Activated naive CD8-positive, alpha-beta T cell treated with anti-CD3 and anti-CD28 coated beads, Interleukin-2, amount 50 U/mL, for 24 hours (primary cell): ENCODE measurements at places on chromosomes 11 and 22.

- no peak overlapping the region for H3K4me3 ChIP-seq
- no peak overlapping the region for H3K27ac ChIP-seq
- H3K27me3 ChIP-seq = no peaks in the 10 kb centered on the region
- DNase-seq = no peak
- no peaks in the 10 kb centered on the region for H3K4me1 ChIP-seq
Measured at GRCh38 chr11:39442177-39442576, 2017.3 kb downstream of the LRRC4C start.

DNA sequence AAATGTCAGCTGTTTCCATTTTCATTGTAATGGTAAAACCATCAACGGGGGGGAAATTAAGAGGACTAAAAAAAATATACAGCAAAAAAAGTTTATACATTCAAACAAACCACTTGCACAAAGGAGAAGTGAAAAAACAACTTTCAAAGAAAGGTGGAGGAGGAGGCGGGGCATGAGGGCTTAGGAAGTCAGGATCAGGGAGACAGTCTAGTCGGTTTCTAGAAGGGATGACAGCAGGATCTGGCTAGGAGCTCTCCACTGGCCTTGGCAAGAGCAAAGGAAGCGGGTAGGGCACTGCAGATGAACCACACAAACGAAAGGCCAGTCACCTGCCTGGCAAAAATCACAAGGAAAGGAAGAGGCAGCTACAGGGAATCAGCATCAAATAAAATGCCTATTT, 31.0 kb downstream of the NAP1L4 start:
- no peak overlapping the region for H3K4me3 ChIP-seq
- H3K27me3 ChIP-seq = no peaks in the 10 kb centered on the region
- H3K4me1 ChIP-seq = peaks cover 16% of the 10 kb centered on the region
- peaks cover 78% of the 10 kb centered on the region for H3K36me3 ChIP-seq
- DNase-seq = no peak
- no peak overlapping the region for H3K27ac ChIP-seq

GRCh38 chr11:69934861-69935494, 115.8 kb upstream of the FGF3 start:
- H3K4me1 ChIP-seq = no peaks in the 10 kb centered on the region
- no peak overlapping the region for H3K27ac ChIP-seq
- H3K27me3 ChIP-seq = peaks cover 9% of the 10 kb centered on the region
- DNase-seq = no peak

DNA sequence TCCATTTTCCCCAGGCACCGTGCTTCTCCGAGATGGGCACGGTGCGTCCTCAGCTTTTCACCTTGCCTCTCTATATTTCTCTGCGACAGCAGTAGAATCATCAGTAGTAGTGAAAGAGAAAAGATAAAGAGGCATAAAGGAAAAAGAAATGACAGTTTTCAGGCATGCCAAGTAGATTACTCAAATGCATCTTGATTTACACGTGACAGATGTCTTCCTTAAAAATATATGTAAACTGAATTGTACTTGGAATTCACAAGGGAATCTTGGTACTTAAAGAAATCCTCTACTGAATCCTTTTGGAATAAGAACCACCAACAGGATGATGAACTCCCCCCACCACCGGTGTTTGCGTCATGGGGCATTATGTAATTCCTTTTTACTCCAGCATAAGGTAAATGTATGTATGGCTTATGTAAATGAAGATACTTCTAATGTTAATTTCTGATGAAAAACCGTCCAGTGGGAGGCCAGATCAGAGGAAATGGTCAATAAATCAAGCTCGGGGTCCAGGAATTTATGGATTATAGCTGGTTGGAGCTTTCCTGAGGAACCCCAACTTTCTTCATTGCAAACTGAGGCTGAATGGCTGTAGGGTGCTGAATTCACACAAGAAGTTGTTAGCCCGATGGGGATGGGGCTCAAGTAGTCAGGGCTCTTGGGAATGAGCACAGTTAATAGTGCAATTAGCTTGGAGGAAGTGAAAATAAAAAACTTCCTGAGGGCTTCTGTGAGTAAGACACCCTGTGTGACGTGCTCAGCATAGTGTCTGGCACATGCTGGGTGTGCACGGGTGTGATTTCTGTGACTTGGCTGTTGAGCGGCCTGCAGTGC, 630.4 kb downstream of the OPCML start:
- no peaks in the 10 kb centered on the region for H3K4me1 ChIP-seq
- DNase-seq = no peak
- no peak overlapping the region for H3K4me3 ChIP-seq
- H3K27ac ChIP-seq = no peak overlapping the region
- no peaks in the 10 kb centered on the region for H3K27me3 ChIP-seq
- no peaks in the 10 kb centered on the region for H3K36me3 ChIP-seq

DNA sequence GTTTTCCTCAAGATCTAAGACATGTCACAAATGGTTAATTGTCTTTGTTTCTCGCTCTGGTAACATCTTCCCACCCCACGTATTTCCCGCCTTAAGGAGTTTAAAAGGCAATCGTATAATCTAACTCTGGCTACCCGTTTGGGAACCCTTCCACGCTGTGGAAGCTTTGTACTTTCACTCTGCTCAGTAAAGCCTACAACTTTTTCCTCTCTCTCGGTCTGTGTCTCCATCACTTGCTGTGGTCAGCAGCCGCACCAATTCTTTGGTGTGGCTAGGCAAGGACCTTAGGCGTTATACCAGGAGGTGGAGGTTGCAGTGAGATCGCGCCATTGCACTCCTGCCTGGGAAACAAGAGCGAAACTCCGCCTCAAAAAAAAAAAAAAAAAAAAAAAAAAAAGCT, 1430.1 kb downstream of the LRRC4C start:
- DNase-seq = no peak
- no peak overlapping the region for H3K4me3 ChIP-seq
- H3K4me1 ChIP-seq = no peaks in the 10 kb centered on the region
- no peak overlapping the region for H3K27ac ChIP-seq
- no peaks in the 10 kb centered on the region for H3K27me3 ChIP-seq

DNA sequence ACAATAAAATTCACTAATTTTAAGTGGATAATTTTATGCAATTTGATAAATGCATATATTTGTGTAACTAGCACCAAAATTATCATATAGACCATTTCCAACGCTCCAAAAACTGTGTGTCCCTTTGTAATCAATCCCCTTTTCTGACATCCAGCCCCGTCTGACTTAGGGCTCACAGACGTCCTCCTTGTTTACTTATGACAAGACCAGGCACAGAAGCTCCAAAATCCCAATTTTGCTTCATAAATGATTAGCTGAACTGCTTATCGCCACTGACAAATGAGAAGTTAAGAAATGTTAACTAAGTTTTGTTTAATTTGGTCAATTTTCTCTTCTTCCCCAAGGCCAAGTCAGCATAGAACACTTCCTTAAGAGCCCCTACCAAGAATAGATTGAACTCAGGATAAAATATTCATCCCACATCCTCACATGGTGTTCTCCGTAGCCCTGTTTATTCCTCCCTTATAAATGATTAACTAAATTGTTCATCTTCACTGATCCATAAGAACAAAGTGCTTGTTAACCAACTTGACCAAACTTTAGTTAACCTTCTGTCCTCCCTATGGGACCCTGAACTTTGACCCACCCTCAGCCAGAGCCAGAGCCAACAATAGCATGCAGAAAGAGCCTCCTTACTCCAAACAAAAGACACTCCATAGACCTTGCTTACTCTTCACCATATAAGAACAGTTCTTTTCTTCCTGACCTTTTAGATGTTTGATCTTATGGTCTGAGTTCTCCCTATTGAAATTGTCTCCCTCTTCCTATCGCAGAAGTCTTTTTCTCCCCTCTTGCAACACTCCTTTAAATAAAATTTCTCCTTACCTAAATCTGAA, 30.8 kb upstream of the GLYAT start:
- no peak overlapping the region for H3K27ac ChIP-seq
- H3K36me3 ChIP-seq = no peaks in the 10 kb centered on the region
- H3K27me3 ChIP-seq = peaks cover 7% of the 10 kb centered on the region

DNA sequence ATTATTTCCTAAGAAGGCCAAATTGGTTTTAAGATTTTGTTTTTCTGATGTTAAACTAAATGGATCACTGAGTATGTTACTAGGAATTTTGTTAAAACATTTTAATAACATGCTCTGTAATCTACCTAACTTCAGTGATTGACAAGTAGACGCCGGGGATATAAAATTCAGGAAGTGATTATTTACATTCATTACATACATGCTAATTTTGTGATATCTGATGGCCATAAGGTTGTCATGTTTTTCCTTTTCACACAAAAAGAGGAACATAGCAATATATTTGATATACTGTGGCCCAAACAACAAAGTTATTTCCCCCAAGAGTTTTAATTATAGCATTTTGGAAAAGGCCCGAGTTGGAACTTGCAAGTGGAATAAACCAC, 12.1 kb downstream of the SCUBE1 start:
- no peak overlapping the region for H3K27ac ChIP-seq
- H3K36me3 ChIP-seq = no peaks in the 10 kb centered on the region
- DNase-seq = no peak
- no peak overlapping the region for H3K4me3 ChIP-seq
- peaks cover 2% of the 10 kb centered on the region for H3K27me3 ChIP-seq
- H3K4me1 ChIP-seq = peaks cover 3% of the 10 kb centered on the region

GRCh38 chr11:33606762-33607161, 93.9 kb downstream of the C11orf91 start:
- no peak for DNase-seq
- H3K36me3 ChIP-seq = no peaks in the 10 kb centered on the region
- peaks cover 4% of the 10 kb centered on the region for H3K27me3 ChIP-seq
- H3K4me3 ChIP-seq = no peak overlapping the region

DNA sequence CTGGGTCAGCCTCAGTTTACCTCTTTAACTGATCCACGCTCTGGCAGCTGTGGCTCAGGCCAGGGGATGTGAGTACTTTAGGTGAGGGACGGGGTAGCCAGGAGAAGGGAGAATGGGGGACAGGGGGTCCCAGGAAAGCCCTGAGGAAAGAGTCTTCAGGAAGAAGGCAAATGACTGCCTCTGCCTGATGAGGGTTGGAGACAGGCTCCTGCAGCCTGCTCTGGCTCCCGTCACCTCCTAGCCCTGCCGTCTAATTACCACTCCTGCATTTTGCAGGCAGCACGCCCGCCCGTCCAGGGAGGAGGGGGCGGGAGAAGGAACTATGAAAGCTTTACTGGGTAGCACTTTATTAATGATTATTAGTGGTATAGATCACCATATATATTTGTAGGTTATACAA, 116.6 kb downstream of the CEP164 start:
- peaks cover 4% of the 10 kb centered on the region for H3K27me3 ChIP-seq
- H3K4me1 ChIP-seq = no peaks in the 10 kb centered on the region
- no peaks in the 10 kb centered on the region for H3K36me3 ChIP-seq
- no peak for DNase-seq
- no peak overlapping the region for H3K4me3 ChIP-seq

DNA sequence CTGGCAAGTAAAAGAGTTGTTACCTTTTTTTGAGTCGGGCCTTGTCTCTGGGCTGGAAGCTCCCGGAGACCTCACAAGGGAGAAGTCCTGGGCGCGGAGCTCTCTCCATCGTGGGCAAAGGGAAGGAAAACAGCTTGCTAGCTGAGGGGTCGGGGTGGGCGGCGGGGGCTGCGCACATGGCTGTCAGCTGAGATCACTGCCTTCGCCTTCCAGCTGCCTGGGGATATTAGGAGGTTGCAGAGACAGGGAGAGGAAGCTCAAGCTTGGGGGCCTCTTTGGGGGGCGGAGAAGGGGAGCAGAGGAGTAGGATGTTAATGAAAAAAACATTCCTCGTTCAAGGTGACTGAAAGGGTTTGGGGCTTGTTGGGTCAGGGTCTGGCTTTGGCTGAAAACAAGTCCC, 49.2 kb upstream of the ALX4 start:
- DNase-seq = no peak
- H3K36me3 ChIP-seq = no peaks in the 10 kb centered on the region
- no peak overlapping the region for H3K27ac ChIP-seq
- H3K4me3 ChIP-seq = no peak overlapping the region
- H3K4me1 ChIP-seq = no peaks in the 10 kb centered on the region

DNA sequence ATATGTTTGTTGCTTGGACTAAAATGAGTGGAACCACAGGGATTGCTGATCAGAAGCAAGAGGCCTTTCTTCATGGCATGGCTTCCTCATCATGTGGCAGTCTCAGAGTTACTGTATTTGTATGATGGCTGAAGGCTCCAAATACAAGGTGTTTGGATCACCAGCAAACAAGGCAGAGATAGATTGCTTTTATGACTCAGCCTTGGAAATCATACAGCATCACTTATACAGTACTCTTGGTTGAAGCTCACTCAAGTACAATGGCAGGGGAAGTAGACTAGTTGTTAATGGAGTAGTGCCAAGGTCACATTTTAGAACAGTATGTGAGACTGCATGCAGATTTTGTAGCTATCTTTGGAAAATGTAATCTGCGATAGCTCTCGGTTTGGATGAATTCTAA, 16.6 kb downstream of the CAPRIN1 start:
- DNase-seq = no peak
- H3K27ac ChIP-seq = peak overlapping the region; percentile 57
- no peaks in the 10 kb centered on the region for H3K27me3 ChIP-seq
- no peak overlapping the region for H3K4me3 ChIP-seq
- H3K4me1 ChIP-seq = peaks cover 64% of the 10 kb centered on the region

DNA sequence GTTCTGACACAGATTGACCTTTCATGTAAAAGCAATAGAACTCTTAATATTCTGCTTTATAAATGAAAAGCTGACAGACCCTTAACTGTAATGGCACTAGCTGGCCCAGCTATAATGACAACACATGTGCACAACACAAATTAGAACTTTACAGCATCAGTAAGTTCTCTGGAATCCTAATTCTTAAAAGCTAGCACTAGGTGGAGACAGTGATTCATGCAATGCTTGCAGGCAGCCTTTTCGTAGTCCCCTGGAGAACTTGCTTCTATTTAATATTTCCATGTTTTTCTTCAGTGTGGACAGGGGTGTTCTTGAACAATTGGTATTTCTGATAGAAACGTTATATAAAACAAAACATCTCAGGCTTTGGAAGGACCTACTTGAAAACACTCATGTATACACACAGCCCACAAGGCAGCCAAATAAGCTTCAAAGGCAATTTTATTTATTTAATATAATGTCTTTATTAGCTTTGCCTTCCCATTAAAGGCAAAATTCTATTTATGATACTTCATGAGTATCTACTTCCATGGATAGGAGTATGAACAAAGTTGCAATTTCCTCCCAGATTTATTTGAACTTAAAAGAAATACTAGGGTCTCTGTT, 374.3 kb upstream of the MPPED2 start:
- H3K27ac ChIP-seq = no peak overlapping the region
- no peaks in the 10 kb centered on the region for H3K27me3 ChIP-seq
- H3K4me3 ChIP-seq = no peak overlapping the region
- H3K36me3 ChIP-seq = no peaks in the 10 kb centered on the region
- DNase-seq = no peak
- H3K4me1 ChIP-seq = no peaks in the 10 kb centered on the region
